Activated B cell treated with CpG ODN at 0.5 μM for 24 hours (primary cell): ENCODE measurements at places on chromosomes 2 and 18.

GRCh38 chr2:126187668-126188067 is 468.3 kb upstream of the GYPC start:
- no peak for DNase-seq

DNA sequence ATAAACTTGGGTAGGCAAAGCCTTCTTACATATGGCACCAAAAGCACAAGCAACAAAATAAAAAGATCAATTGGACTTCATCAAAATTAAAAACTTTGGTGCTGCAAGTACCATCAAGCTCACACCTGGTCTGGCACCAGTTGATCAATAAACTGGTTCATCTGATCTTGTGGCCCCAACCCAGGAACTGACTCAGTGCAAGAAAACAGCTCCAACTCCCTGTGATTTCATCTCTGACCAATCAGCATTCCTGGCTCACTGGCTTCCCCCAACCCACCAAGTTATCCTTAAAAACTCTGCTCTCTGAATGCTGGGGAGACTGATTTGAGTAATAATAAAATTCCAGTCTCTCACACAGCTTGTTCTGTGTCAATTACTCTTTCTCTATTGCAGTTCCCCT is 8.4 kb downstream of the EPG5 start:
- DNase-seq = no peak

DNA sequence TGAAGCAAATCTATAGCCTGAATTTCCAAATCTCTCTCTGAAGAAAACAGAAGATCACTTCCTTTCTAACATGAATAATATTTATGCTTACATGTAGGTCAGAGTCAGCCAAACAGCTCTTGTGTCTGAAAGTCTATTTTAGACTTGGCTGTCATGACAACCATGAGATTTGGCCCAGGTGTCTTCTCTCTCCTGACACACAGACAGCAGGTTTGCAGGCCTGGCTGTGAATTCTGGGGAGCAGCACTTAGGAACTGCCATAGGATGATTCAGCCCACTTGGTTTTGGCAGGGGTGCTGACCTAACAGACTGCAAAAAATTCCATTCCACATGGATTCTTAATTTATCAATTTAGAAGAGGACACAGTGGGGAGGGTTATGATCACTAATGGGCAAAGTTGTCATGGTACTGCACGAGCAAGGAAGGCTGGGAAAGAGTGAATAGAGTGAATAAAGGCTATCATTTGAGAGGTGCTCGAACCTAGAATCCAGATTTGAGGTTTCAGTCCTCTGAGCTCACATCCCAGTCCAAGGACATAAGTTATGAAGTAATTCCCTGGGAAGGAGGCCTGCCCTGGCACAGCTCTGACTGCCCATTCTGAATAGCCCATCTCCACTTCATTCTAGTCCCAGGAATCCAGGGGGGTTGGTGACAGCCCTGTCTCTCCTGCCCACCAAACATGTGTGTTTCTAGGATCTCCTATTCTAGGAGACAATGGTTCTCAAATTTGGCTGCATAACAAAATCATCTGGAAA is 453.9 kb upstream of the TRIB2 start:
- no peak for DNase-seq

GRCh38 chr2:176038694-176039093 is 36.6 kb upstream of the LNPK start:
- DNase-seq = no peak

- DNase-seq = no peak
Measured at GRCh38 chr18:48045744-48046143, 115.3 kb upstream of the SMAD2 start.

DNA sequence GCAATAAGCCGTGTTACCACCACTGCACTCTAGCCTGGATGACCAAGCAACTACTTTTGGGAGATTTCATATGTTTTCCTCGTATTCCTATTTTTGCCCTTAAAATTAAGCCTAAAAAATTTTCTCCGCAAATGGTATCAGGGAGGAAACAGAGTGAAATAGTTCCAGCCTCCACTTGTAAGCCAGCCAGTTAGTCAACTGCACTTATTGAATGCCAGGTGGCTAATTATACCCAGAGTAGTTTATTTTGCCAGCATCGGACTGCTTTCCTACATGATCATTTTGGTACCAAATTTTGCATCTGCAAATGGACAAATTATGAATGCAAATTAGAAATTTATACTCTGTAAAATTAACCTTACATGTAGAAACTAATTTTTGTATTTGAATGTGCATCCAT is 90.2 kb upstream of the ARHGAP28 start:
- DNase-seq = no peak

GRCh38 chr2:106851087-106851874 is 34.7 kb downstream of the ST6GAL2 start:
- no peak for DNase-seq

GRCh38 chr2:138554123-138554522 is 52.6 kb downstream of the SPOPL start:
- DNase-seq = no peak

DNA sequence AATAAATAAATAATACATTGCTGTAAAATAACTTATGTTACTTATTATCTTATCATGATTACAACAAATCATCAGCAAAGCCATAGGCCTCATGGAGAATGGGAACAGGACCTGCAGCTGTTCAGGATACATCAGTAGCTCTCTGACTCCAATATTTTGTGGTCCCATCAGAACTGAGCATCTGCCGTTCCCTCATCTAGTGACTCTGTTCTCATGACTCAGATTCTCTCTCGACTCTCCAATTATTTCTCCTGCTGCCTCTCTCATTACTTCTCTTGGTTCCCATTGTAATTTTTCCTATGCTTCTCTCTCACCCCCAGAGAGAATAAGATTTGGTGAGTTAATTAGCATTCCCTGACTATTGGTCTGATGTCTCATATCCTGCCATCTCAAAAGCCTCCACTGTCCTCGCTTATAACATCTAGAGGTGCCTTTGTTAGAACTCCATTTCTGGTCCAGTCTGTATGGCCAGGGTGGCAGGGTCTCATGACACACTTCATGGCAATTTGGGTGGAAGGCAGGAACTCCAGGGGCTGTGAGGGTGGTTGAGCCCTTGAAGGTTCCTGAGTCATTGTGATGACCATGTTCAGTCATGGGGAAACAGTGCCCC is 78.0 kb upstream of the TANC1 start:
- no peak for DNase-seq

DNA sequence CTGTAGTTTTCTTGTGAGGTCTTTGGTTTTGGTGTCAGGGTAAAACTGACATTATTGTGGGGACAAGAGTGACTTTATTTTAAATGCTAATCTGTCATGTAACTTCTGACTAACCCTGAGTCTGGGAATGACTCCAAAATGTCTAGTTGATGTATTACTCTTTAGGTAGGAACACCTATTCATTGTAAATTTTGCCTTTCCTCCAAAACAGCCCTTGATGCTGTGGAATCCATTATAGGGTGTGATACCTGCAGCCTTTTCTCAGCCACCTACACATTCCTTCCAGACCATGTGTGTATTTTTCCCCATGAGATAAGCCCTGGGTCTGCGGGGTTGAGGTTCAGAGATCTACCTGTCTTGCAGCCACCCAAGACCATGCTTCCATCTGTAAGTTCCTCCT is 4.1 kb upstream of the PRR30 start:
- no peak for DNase-seq

GRCh38 chr18:65942854-65943253 is 192.0 kb downstream of the CDH7 start:
- DNase-seq = no peak

- DNase-seq = no peak
Measured at GRCh38 chr18:3713166-3713565, 263.2 kb downstream of the TGIF1 start.

- DNase-seq = no peak
Measured at GRCh38 chr2:9102861-9103662, 99.6 kb upstream of the MBOAT2 start.

DNA sequence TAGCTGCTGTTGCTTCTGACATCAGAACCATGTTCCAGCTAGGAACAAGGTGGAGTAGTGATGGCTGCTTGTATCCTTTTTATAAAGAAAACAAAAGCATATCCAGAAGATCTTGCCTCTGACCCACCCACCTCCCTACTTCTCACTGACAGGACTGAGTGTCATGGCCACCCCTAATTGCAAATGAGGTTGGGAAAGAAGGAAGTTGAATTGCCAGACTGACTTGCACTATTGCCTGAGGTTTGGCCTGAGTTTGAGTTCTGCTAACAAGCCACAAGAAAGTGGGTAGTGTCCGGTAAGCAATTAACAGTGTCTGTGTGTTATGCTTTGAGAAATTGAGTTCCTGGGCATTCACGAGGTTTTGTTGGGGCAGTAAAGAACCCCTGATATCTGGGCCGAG is 22.8 kb downstream of the SGPP2 start:
- no peak for DNase-seq

DNA sequence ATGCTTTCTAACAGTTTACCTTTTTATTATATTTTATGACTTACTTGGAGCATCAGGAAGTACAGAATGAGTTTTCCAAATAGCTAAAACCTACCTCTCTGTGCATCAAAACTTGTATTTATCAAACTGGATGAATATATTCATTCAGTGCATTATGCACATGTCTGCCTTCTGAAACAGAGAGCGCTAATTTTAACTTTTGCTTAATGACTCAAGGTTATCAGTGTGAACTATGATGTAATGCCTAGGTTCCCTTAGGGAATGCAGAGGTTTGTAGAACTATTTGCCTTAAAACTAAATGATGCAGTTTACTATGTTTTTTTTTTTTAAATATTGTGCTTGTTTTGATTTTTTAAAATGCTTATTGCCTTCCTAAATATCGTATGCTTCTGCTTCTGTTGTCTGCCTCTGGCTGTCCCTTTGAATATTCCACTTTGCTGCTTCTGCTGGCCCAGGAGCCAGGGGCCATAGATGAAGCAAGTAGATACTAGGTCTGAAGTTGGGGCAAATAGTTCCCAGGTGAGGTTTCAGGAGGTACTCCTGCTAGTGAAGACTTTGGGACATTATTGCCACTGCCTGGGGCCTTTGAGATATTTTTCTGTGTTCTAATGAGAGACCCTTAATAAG is 16.5 kb downstream of the TMEM178A start:
- no peak for DNase-seq

- DNase-seq = no peak
Measured at GRCh38 chr2:40803900-40804299, 352.0 kb upstream of the SLC8A1 start.

- DNase-seq = no peak
Measured at GRCh38 chr2:28321426-28321825, 71.2 kb upstream of the FOSL2 start.

- no peak for DNase-seq
Measured at GRCh38 chr2:99707592-99707991, 217.8 kb upstream of the REV1 start.

GRCh38 chr18:55996717-55997116 is 408.7 kb upstream of the TCF4 start:
- no peak for DNase-seq

DNA sequence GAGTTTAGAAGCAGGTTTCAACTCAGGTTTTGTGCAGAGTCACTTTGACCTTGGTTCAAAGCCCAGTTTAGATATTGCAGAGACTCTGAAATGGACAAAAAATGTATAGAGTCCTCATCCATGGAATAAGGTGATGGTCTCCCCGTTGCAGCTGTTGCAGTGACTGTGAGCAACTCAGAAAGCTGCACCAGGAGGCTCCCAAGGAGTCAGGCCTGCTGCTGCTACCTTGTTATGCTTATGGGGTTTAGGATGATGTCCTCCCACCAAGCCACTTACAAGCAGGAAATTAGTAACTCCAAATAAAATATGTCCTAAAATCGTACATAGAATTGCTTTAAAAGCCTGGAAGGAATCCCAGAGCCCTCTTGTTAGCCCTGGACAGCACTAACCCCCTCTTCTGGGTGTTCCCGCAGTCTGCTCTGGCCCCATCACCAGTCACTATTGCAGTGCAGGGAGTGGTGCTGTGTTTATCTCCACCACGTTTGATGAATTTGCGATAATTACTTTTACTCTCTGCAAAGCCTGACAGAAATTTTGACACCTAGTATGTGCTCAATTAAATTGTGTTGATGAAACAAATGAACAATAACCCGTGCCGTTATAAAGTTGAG is 189.0 kb downstream of the CNTNAP5 start:
- no peak for DNase-seq

DNA sequence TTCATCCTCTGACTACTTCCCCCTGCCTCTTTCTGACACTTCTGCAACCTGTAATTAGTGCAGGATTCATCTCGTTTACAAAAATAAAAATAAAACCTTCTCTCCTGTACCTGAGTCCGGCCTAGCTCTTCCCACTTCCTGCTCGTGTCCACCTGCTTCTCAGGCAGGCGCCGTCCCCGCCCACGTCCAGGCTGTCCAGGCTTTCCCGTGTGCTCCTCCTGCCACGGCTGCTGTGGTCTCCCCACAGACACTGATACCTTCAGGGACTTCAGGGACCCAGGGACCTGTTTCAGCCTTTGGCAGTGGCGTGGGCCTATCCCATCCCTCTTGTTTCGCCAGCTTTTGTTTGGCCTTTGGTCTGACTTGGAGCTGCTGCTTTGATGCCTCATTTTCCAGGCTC is 272.5 kb downstream of the PHLPP1 start:
- DNase-seq = no peak

DNA sequence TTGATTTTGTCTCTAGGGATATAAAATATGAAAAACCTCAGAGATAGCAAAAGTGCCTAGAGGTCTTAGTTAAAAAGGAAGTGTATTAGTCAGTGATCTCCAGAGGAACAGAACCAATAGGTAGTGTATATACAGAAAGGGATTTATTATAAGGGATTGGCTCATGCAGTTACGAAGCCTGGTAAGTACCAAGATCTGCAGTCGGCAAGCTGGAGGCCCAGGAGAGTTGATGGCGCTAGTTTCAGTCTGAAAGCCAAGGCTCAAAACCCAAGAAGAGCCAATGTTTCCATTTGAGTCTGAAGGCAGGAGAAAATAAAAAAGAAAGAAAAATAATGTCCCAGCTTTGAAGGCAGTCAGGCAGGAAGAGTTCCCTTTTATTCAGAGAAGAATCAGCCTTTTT is 93.3 kb downstream of the COLEC12 start:
- no peak for DNase-seq

DNA sequence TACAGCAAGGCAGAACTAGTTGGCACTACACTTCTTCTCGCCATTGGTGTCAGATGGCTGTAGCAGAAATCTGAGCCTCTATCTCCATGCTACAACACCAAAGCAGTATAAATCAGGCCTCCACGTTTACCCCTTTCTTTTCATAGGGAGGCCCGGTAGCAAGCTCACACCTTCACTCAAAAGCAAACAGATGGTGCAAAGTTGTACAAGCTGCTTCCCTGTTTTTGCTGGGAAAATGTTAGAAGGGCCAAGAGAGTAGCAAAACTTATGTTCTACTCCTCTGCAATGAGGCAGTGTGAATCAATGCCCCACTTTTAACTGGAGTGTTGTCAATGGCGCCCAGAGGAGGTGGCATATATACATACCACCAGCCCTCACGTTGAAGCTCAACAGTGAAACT is 369.6 kb upstream of the NRXN1 start:
- no peak for DNase-seq

DNA sequence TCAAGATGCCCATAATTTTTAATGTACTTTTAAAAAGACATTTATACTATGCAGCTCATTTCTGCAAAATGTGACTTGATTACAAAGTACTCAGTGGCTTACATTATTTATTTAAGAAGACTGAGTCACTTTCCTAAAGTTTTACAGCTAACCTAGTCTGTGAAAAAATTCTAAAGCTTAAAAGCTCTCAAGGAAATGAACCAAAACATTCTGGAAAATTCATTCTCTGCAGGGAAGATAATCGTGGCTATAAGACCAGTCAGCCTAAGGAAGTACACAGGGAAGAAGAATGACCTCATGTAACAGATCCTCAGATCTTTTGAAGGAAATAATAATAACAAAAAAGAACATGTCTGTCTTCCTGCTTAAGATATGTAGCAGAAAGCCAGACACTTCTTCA is 232.1 kb upstream of the STK17B start:
- no peak for DNase-seq
